ENCODE measurements at places on chromosomes 5 and 9. TPM values are rescaled to one million over a fixed set of nuclear protein-coding genes. Genes with fewer than 3 reads are reported as not detected.
A peak's percentile ranks its signal among the peaks of the same experiment; 100 is the strongest.

GRCh38 chr5:61020415-61020814 lies 75.4 kb downstream of the NDUFAF2 start:
- DNase-seq = no peak

DNA sequence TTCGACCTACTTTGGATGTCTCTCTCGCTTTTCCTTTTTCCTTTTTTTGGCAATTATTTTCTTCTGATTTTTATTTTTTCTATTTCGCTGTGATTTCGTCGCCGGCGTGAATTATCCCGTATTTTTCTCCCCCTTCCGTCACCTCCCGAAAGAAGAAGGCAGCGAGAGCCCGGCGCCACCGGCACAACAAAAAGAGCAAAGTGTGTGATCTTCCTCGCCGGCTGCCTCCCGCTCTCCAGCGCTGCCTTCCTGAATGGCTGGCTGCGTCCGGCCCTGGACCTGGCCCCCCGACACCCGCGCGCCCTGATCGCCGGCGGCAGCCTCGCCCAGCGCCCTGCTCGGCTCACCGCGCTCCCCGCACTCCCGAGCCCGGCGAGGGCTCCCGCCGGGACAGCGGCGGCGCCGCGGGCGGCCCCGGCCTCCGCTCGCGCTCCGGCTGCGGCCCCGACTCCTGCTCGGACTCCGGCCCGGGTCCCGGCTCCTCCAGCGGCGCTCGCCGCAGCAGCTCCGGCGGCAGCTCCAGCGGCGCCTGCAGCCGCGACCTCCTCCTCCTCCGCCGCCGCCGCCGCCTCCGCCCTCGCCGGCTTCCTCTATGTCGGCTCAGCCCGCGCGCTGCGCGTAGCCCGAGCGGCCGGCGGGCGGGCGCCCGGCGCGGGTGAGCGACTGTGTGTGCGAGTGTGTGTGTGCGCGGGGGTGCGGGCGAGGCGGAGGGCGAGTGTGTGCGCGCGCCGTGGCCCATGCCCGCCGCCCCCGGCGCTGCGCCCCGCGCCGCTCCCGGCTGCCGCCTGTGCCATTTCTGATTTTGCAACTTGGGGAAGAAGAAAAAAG lies 960 bp downstream of the NR2F1 start:
- peak; percentile 14 for DNase-seq

GRCh38 chr9:20476912-20477521 lies 145.3 kb downstream of the MLLT3 start:
- peak; percentile 91 for DNase-seq

- no peak for DNase-seq
These were observed 24.1 kb downstream of the GOLGA2 start for GRCh38 chr9:128251732-128252100.

GRCh38 chr5:142941245-142941644 lies 171.1 kb downstream of the ARHGAP26 start:
- no peak for DNase-seq

DNA sequence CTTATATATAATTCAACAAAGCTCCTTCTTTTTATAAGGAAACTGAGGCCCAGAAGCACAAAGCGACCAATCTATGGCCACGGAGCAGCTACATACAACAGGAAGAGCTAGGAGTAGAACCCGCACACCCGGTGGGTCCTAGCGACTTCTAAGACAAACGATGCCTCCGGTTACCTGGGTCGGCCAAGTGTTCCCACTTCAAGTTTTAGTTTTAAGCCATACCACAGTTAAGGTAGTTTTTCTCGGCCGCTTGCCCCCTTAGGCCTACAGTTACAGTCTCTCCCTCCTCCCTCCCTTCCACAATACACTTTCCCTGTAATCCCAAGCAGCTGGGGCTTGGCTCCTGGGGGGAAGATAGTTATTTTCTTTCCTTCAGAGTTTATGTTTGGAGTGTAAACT lies 533 bp downstream of the SREK1IP1 start:
- no peak for DNase-seq

- no peak for DNase-seq
These were observed 76.0 kb downstream of the ACTBL2 start for GRCh38 chr5:57406641-57407040.

DNA sequence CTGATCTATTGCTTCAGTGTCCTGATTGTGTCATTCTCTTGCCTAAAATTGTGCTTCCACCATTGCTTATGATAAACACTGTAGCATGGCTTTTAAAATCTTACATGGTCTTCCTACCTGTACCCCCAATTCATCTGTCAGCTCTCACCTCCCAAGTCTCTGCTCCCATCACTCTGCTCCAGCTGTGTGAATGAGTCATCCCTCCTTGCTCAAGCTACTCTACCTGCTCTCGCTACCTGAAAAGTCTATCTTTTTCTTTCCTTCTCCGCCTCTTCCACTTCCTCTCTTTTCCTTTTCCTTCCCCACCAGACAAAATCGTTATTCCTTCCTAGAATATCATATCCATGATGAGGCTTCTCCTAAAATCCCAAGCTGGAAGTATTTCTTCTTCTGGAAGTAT lies 341.7 kb downstream of the PRELID2 start:
- no peak for DNase-seq

DNA sequence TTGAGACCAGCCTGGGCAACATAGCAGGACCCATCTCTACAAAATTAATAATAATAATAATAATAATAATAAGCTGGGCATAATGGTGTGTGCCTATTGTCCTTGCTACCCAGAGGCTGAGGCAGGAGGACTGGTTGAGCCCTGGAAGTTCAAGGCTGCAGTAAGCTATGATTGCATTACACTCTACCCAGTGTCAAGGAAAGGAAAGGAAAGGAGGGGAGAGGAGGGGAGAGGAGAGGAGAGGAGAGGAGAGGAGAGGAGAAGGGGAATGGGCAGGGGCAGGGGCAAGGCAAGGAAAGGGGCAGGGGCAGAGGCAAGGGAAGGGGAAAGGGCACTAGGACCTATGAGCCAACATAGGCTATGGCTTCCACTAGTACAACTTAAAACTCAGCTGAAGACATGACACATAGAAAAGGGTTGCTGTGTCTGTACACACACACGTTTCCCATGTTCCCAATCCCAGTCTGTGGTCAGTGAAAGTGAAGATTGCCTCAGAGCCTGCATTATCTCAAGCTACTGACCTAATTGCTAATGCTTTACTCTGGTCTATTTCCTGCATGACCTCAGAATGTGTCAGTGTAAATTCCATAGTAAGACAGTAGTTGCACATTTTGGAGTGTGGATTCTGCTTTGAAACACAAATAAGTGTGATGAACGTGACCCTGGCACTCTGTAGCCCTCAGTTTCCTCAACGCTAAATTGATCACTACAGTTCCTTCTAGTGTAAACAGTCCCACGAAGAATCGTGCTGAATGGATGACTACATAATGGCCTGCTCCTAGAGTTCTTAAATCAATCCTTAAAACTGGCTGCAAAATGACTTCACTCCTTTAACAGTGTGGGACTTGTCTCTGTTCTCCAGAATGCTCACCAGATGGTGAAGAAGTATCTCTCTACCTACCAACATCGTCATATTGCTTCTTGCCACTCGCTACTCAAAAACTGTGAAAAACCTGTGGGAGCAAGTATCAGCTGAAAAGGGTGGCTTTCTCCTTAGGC lies 497.0 kb downstream of the RAB3C start:
- no peak for DNase-seq

The AQP7 gene
- 11.9 TPM for total RNA-seq

The CWC27 gene
- total RNA-seq = 17.3 TPM

The NEUROG1 gene
- not detected for total RNA-seq
